ENCODE measurements at places on chromosomes 1 and 21.

GRCh38 chr1:115679141-115679611 lies 37.4 kb downstream of the VANGL1 start:
- ATAC-seq = no peak

- no peak for ATAC-seq
Measured at GRCh38 chr1:186143481-186143880, 231.6 kb downstream of the TPR start.

- no peak for ATAC-seq
Measured at GRCh38 chr1:161481624-161482392, 23.4 kb upstream of the FCGR2A start.

GRCh38 chr1:61332196-61332753 lies 249.9 kb downstream of the NFIA start:
- ATAC-seq = peak; percentile 79

- ATAC-seq = no peak
Measured at GRCh38 chr1:214385428-214385827, 104.5 kb downstream of the SMYD2 start.

- no peak for ATAC-seq
Measured at GRCh38 chr1:50060279-50060678, 36.5 kb upstream of the AGBL4 start.

- ATAC-seq = no peak
Measured at GRCh38 chr1:65097076-65097475, 50.9 kb upstream of the AK4 start.

DNA sequence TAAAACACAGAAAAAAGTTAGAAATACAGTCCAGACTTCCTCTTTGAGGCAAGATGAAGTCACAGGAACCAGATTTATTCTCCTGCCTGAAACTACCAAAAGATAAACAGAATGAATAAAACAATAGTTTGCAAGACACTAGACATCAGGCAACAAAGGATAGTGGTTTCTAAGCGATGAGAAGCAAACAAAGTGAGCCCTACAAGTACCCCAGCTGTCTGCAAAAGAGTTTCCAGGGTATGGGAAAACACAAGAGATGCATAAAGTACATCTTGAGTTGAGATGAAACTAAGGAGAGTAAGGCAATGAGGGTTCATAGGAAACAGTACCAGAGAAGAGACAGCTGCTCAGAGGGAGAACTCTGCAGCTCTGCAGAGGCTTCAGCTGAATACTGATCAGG lies 83.3 kb upstream of the COL24A1 start:
- ATAC-seq = no peak

DNA sequence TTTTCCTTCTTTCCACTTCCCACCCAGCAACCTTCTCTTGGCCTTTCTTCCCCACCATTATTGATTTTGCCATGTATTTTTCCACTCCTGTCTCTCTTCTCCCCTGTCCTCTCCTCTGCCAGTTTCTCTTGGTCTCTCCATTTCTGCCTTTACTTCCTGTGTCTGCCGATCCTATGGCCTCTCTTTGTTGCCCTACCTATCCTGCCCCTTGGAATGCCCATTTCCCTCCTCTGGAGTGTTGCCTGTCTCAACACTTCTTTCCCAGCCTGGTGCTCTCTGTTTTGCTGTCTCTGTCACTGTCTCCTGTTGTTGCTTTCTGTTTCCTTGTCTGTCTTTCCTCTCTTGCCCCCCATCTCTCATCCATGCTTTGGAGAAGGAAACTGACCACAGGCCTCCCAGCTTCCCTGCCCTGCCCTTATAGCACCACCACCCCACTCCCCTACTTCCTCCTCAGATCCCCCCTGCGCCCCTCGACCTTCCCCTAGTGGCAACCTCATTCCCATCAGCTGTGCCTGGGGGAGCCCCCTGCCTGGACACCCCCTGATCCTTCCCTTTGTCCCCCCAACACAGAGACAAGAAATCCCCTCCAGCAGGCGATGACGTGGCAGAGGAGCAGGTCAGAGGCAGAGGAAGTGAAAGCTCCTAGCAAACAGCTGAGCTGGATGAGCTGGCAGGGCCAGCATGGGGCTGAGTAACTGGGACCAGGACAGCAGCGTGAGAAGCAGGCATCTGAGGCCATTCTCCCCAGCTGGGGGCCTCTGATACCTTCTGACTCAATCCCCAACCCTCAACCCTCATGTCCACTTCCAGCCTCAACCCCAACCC lies 6.6 kb upstream of the ETV3L start:
- ATAC-seq = peak; percentile 92

DNA sequence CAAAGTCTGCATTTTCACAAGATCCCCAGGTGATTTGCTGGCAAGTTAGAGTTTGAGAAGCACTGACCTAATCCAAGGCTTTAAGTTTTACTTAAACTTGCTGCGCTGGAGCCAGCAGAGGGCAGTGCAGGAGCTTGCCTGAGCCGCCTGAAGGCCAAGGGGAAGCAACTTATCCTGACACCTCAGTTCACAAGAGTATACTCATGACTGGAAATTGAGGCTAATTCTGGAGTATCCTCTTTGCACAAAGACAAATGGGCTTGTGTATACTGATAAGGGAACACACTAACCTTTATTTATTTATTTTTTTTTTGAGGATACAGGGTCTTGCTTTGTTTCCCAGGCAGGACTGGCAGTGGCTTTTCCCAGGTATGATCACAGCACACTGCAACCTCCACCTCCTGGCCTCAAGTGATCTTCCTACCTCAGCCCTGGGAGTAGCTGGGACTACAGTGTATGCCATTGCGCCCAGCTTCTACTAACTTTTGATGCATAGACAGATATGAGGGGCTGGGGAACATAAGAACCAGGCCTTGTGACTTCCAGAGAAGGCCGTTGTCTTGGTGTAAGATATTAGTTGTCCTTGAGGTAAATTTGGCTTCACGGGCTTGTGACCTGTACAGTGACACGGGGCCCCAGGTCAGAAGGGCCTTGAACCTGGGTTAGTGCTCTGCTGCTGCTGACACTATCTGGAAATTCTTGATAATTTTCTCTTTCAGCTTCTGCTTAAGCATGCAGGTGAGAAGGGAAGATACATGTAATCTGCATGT lies 29.0 kb upstream of the SLAMF1 start:
- peak; percentile 88 for ATAC-seq

GRCh38 chr1:39116860-39117728 lies 87.4 kb upstream of the MACF1 start:
- no peak for ATAC-seq

- ATAC-seq = no peak
Measured at GRCh38 chr1:239434181-239434580, 47.8 kb downstream of the CHRM3 start.

- no peak for ATAC-seq
Measured at GRCh38 chr1:65311760-65312159, 2.4 kb downstream of the DNAJC6 start.

DNA sequence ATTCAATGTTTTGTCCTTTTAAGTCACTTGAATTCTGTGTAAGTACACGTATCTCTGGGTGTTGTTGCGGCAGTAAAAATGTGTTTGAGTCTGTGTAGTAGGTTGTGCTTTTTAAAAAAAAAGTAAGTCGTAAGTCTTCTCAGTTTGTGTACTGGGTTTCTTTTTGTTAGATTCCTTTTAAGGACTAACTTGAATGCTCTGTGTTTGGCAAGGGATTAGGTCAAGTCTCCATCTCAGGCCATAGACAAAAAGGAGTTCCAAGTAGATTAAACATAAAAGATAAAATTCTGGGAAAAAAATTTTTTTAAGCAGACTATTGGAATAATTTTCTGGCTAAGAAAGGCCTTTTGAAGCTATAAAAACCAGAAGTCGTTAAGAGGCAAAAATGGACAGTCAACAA lies 113.1 kb downstream of the ATP5PO start:
- no peak for ATAC-seq

GRCh38 chr21:35026617-35027562 lies 22.2 kb downstream of the RUNX1 start:
- ATAC-seq = peak; percentile 95

- ATAC-seq = no peak
Measured at GRCh38 chr1:178939338-178940067, 68.6 kb upstream of the ANGPTL1 start.

- no peak for ATAC-seq
Measured at GRCh38 chr1:212281590-212281989, 3.6 kb upstream of the PPP2R5A start.

- ATAC-seq = no peak
Measured at GRCh38 chr1:39109644-39110043, 83.5 kb downstream of the NDUFS5 start.

DNA sequence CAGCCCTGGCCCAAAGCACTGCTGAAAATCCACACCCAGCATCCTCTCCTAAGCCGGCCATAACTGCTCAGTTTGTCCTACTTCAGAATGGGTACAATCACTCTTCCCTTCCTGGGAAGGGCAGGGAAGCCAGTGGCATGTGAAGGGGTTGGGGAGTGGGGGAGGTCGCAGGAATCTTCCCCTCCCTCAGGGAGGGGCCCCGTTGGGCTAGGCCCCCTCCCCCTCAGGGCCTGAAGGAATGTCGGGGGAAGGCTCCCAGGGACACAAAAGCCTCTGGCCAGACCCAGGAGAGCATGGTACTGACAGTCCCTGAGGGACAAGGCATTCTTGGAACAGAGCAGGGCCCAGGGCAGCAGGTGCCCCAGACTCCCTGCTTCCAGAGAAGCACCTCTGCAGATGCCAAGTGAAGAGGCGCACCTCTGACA lies 1.2 kb downstream of the ELOVL1 start:
- no peak for ATAC-seq

- ATAC-seq = no peak
Measured at GRCh38 chr1:39977202-39977601, 22.3 kb downstream of the MFSD2A start.

DNA sequence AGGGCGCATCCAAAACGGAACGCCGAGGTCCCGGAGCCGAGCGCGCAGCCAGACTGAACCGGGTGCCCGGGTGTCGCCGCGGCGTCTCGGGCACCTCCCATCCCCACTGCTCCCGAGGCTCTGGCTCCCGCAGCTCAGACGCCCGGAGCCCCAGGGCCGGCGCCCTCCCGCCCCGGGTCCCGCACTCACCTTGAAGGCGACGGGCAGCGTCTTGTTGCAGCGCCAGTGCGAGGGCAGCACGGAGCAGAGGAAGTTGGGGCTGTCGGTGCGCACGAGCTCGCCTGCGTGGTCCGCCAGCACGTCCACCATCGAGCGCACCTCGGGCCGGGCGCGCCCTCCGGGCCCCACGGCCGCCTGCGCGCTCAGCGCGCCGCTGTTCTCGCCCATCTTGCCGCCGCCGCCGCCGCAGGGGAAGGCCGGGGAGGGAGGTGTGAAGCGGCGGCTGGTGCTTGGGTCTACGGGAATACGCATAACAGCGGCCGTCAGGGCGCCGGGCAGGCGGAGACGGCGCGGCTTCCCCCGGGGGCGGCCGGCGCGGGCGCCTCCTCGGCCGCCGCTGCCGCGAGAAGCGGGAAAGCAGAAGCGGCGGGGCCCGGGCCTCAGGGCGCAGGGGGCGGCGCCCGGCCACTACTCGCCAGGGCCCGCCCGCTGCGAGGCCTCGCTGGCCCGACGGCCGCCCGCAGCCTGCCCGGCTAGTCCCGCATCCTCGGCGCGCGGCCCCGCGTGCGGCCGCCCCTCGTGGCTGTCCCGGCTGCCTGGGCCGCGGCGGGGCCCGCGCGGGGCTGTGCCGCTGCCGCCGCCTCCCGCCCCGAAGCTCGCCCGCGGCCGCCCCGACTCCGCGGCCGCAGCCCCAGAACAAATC lies 447 bp downstream of the RUNX3 start:
- ATAC-seq = peak; percentile 44

- no peak for ATAC-seq
Measured at GRCh38 chr1:217274416-217274815, 356.5 kb downstream of the GPATCH2 start.

DNA sequence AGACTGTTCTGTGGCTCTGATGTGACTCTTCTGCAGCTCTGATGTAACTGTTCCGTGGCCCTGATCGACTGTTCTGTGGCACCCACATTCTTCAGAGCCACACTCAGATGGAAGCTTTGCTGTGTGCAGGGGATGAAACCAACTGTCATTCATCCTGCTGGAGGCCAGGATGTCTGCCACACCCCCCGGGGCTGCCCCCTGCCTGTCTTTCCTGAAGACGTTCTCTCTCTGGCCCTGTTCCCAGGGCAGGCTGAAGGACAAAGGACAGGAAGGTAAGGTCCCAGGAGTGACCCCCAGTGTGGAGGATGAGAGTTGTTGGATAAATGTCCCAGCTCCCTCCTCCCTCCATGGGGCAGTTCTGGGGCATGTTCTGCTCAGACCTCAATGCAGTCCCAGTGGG lies 29.4 kb upstream of the UMODL1 start:
- no peak for ATAC-seq

- ATAC-seq = no peak
Measured at GRCh38 chr1:55682198-55682597, 467.0 kb upstream of the USP24 start.

GRCh38 chr1:162233066-162233465 lies 143.6 kb downstream of the SPATA46 start:
- ATAC-seq = no peak

- no peak for ATAC-seq
Measured at GRCh38 chr1:215669806-215670491, 102.8 kb downstream of the KCTD3 start.

GRCh38 chr21:36555199-36555800 lies 75.4 kb upstream of the CLDN14 start:
- no peak for ATAC-seq

GRCh38 chr1:104855550-104855949 lies 1105.9 kb downstream of the AMY1C start:
- ATAC-seq = no peak

GRCh38 chr1:14222086-14222485 lies 376.4 kb upstream of the KAZN start:
- ATAC-seq = no peak

DNA sequence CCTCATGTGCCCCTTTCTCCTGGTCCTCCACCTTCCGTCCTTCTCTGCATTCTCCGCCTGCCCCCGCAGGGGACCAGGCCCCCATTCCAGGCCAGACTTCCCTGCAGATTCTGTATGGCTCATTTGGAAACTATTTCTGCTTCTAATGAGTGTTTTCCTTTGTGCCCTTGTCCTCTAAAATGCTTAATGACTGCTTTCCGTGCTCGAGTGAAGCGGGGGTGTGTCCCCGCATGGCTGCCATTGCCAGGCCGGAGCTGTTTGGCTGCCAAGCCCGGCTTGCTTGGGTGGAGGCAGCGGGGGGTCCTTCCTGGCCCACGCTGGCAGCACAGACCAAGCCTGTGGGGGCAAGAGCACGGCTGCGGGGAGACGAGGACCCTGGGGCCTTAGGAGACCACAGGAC lies 299.3 kb upstream of the VAMP3 start:
- ATAC-seq = no peak

DNA sequence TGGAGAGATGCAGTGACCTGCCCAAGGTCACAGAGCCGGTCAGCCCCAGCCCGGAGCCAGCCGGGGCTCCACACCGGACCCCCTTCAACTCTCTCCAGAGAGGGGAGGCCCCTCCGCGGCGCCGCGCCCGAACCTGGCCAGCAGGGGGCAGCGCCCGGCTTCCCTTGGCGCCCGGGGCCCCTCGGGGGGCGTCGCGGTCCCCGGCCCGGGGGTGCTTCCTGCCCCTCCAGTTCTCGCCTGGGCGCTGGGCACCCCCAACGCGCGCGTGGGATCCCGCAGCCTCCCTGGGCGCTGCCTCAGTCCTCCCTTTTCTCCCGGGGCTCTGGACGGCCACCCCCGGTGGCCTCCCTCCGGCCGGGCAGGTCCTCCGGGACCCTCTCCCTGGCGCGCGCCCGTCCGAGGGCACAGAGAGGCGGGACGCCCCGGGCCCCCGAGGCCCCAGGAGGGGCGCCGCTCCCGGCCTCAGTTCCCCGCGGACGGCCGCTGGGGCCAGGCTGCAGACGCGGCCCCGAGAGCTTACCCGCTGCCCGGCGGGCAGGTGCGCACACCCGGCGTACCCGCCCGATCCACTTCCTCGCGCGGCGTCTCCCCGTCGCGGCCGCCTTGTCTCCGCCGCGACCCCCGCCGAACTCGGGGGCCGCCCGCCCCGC lies 406 bp downstream of the HTR1D start:
- peak; percentile 47 for ATAC-seq

All from stimulated activated memory B cell treated with anti-CD40 and anti-IgM and Interleukin-4, amounts not matched to agents 10 μg/mL and 1 μg/mL and 100 μg/mL, for 72 hours (primary cell).